ENCODE measurements at places on chromosomes 7 and 10.

- no peak for DNase-seq
Observed at GRCh38 chr7:92056286-92056685, 78.0 kb downstream of the CYP51A1 start.

DNA sequence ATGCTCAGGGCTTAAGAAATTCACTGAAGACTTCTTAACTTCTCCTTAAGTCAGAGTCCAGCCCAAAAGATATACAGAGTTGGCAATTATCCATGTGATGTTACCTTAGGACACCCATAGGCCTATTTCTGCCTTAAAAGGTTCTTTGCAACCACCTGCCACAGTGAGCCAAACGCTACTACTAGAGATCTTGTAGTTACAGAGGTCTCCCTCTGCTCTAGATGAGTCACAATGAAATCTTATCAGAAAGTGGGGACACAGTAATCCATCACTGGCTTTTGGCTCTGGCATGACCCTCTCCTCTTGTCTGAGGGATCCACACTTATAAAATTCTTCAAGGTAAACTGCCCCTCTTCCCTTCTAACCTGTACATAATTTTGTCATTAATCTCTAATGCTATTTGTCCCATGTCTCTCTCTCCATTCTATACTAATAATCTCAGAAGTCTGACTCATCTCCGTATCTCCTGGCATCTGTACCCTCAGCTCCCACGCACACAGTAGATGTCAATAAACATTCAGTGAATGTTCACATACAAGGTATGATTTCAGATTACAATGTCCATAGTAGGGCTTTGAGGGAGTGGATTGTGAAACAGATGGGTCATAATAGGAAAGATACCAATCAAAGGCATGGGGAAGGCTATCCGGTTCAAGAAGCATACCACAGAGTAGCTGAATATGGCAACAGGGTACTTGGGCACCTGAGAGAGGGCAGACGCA, 112.1 kb downstream of the SGMS1 start:
- DNase-seq = peak; percentile 46

GRCh38 chr10:103241262-103242011, 4.2 kb upstream of the RPEL1 start:
- DNase-seq = no peak

GRCh38 chr10:6342096-6342685, 139.5 kb downstream of the PFKFB3 start:
- DNase-seq = no peak

GRCh38 chr10:78269060-78269459, 235.4 kb downstream of the RPS24 start:
- DNase-seq = no peak

- no peak for DNase-seq
Observed at GRCh38 chr10:103745341-103746247, 109.8 kb downstream of the SH3PXD2A start.

DNA sequence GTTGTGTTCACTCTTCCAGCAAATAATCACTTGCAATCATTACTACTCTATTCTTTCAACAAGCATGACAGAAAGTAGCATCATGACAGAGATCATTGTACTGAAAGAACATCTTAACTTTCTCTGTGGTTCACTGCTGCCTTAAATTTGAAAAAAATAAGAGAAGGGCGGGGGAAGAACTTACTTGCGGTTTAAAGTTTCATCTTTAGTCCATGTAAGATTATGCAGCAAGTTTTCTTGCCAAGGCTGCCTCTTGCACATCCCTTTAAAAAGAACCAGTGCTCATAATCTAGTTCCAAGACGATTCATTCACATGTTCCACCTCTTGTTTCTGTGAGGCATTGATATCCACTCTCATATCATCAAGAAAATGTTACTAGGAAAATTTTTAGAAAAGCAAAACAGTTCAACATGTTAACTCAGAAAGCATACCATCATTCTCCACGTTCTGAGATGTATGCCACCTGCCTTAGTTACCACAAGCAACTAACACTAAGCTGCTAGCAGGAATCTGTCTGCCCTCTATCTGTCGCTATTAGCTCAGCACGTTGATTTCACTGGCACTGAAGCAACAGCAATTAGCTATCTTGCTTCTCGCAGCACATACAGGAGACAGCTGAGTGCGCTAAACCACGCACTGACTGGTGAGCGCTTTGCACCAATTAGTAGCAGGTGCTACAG, at the start of gene PCDH15:
TSS of gene PCDH15 (minus strand) at position 491 of the 681 bp plus-strand sequence. CDS start 136,969 bp downstream, outside the sequence.
- no peak for DNase-seq

DNA sequence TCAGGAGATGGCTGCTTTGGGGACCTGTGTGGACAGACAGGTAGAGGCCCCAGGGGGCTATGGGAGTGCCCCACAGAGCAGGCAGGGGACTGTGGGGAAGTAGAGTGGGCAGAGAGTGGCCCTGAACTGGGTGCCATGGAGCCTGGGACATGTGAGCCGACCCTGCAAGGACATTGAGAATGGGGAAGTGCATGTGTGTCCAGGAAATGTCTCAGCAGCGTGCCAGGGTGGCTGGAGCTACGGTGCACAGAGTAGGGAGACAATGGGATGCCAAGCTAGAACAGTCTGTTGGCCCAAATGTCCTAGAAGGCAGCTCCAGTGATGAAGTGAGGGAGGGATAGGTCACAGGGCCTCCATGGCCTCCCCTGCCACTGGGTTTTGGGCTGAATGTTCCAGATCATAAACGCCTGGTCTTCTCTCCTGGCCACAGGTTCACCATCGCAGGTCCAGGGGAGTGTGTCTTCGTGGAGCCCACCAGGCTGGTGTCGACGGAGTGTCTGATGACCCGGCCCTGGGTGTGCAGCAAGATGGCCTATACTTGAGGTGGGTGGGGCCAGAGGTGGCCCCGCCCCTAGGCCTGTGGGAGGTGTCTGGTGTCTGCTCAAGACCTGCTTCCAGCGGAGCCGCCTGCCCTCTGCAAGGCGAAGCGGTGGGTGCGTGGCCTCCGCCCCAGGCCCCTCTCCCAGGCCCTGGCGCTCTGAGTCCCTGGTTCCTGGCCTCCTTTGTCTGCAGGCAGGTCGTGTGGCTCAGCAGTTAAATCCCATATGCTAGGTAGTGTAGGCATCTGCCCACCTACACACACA, 20.5 kb downstream of the CLEC2L start:
- DNase-seq = no peak

GRCh38 chr10:7412237-7412927, 1.5 kb upstream of the SFMBT2 start:
- DNase-seq = no peak

- DNase-seq = no peak
Observed at GRCh38 chr10:43215758-43216455, 51.0 kb downstream of the RASGEF1A start.

- no peak for DNase-seq
Observed at GRCh38 chr7:120504386-120504785, 231.4 kb downstream of the KCND2 start.

GRCh38 chr7:130022115-130022514, 29.1 kb downstream of the ZC3HC1 start:
- DNase-seq = no peak

DNA sequence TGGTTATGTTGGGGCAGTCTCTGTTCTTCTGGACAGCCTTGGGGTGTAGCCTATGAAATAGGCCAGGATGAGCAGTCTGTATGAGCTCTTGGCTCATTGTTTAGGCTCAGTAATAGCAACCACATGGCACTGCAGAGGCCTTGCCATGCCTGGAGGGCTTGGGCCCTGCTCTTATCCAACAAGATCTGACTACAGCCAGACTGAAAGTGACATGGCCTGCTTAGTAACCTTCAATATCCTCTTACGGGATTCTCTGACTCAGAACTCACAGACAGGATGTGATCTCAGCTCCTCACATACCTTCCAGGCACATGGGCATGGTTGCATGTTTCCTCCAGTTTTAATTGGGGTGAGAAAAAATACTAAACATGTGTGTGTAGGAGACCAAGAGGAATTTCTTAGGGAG, 289.3 kb downstream of the PTEN start:
- peak; percentile 15 for DNase-seq

DNA sequence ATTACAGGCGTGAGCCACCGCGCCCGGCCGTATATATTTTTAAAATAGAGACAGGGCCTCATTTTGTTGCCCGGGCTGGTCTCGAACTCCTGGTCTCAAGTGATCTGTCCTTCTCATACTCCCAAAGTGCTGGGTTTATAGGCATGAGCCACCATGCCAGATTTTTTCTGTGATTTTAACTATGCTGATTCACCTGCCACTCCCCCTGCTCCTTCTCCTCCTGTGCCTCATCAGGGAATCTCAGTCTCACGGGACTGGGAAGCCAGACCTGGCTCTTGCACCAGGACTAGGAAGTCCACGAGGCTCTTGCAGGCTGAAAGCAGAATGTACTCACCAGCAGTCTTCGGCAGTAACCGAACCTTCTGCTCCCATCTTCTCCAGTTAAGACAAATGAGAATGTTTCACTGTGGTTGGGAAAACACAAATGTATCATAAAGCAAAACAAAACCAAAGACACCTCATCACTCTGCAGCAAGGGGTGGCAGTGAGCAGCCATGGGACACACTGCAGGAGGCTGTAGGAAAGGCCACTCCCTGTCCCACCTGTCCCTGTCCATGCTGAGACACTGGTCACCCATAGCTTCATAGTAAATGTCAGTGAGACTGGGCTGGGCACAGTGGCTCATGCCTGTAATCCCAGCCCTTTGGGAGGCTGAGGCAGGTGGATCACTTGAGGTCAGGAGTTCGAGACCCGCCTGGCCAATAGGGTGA, 78.7 kb upstream of the MKRN1 start:
- no peak for DNase-seq

DNA sequence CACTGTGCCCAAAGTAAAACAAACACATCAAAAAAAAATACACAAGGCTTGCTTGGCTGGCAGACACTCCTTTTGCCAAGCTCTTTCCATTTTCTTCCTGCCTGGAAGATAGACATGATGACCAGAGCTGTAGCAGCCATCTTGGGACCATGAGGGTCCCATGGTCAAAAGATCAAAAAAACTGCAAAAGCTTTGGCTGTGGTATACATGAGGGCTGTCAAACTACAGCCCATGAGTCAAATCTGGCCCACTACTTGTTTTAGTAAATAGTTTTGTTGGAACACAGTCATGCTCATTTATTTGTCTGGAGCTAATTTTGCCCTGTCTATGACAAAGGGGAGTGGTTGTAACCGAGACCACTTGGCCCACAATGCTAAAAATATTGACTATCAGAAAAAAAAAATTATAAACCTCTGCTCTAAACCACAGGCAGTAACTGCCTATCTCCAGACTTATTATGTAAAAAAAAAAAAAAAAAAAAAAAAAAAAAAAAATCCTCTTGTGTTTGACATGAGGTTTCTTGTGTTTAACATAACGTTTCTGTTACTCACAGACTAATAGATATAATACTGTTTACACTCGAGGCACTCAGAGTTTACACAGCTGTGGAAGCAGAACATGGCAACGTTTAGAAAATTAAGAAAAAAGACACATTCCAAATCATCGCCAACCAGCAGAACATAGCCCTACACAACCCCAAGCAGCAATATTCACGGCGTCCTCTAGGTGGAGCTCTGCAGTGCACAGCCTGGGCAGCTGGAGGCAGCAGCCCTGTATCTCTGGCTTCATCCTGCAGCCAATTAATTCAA, 36.9 kb downstream of the ASB13 start:
- DNase-seq = peak; percentile 67

DNA sequence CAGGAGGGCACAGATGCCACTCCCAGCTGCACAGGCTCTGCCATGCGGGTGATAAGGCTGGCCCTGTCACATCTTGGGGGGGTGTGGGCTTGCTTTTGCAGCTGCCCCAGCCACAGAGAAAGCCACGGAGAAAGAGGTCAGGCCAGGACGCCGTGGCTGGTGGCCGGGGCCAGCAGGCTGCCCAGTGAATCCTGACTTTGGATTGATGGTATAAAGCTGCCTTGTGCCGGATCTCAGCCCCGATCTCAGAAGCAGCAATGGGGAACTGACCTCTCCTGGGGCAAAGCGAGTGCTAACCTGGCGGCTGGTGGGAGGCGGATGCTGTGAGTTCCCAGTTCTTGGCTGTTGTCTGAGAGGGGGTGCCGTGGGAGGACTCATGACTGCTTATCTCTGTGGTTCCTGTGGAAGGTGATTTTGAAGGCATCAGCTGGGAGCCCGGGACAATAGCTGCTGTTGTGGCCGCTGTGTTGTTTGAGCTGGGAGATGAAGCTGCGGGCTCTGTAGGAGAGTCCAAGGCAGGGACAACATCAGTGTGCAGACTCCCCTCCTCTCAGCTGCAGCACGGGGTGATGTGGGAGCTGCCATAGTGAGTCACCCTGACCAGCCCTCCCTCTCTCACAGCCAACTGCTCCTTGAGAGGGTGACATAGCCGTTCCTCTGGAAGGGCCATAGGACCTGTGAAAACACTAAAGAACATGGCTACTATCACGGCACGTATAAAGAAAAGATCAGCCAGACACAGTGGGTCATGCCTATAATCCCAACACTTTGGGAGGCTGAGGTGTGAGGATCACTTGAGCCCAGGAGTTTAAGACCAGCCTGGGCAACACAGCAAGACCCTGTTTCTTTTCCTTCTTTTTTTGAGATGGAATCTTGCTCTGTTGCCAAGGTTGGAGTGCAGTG, 17.0 kb downstream of the IL15RA start:
- no peak for DNase-seq

Data from dermis microvascular lymphatic vessel endothelial cell (primary cell).